B cell (primary cell): ENCODE measurements at places on chromosomes 6 and 20.

DNA sequence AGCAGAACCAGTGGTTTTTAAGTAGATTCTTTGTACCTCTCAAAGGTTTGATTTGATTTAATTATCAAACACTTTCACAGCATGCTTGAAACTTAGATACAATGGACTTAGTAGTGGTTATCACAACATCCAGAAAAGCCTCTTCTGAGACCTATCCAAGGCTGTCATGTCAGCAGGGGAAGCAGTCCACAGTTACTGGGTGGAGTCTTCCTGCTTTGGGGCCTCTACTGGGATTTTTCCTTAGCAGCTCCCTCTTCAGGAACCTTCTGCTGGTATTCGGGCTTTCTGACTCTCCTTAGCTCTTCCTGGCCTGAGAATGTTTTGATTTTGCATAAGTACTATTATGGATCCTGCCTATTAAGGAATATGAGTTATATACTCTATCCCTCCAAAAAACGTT lies 36.0 kb downstream of the ARFGEF2 start:
- no peak for DNase-seq
- no peaks in the 10 kb centered on the region for H3K4me1 ChIP-seq
- no peak overlapping the region for H3K4me3 ChIP-seq
- H3K27ac ChIP-seq: no peak overlapping the region

DNA sequence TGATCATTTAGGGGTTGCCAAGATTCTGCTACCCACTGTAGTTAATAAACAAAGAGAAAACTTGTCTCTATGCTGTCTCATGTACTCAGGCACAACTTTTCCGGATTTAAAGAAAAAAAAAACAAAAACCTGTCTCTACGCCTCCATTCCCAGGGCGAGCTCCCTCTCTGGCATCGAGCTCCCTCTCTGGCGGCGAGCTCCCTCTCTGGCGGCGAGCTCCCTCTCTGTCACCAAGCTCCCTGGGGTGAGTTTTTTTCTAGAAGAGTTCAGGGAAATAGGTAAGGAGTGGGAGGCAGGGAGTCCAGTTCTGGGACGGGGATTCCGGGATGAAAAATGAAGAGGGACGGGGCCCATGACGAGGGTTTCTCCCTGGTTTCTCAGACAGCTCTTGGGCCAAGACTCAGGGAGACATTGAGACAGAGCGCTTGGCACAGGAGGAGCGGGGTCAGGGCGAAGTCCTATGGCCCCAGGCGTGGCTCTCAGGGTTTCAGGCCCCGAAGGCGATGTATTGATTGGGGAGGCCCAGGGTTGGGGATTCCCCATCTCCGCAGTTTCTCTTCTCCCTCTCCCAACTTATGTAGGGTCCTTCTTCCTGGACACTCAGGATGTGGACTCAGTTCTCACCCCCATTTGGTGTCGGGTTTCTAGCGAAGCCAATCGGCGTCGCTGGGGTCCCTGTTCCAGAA lies 16.5 kb upstream of the HLA-A start:
- H3K27me3 ChIP-seq: no peaks in the 10 kb centered on the region
- peak overlapping the region; percentile 93 for H3K27ac ChIP-seq
- H3K36me3 ChIP-seq: no peaks in the 10 kb centered on the region
- peak overlapping the region; percentile 65 for H3K4me3 ChIP-seq
- peaks cover 17% of the 10 kb centered on the region for H3K4me1 ChIP-seq

DNA sequence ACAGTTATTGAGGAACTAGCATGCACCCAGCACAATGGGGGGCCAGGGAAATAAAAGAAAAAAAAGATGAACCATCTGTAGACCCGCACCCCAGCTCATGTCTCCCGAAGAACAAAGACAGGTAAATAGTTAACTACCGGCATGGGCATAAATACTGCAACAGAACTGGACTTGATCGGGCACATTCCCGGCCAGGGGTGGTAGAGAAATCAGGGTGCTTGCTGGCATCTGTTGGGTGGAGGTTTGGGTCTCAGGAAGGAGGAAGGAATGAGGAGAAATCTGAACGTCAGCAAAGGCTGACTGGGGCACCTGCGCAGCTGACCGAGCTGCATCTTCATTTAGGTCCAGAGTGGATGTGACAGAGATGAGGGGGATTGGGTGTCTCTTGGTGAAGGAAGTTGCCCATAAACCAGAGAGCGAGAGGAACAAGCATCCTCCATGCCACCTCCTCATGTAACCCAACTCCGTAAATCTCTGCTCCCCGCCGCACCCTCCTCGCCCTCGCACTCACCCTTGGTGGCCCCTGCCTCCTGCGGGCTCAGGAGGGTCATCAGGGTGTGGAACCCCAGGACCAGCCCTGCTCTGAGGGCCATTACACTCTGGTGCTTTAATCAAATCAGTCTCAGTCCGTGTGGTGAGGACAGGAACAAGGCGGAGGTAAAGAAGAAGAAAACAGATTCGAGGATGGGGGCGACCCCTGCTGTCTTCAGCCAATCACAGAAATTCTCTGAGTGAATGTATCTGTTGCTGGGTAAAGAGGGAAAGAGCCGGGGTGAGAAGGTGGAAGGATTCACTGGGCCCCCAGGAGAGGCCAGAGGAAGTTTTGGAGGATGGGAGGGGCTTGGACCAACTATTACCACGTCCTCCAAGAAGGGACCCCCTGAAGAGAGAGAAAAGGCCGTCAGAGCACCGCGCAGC lies at the start of gene HLA-DOA:
Gene HLA-DOA (minus strand): TSS at position 648 of the 918 bp plus-strand sequence.
- H3K27ac ChIP-seq: peak within 1 kb of the TSS; percentile 90
- peaks cover 39% of the 10 kb centered on the region for H3K36me3 ChIP-seq
- H3K27me3 ChIP-seq: no peaks in the 10 kb centered on the region
- H3K4me1 ChIP-seq: peaks cover 33% of the 10 kb centered on the region

DNA sequence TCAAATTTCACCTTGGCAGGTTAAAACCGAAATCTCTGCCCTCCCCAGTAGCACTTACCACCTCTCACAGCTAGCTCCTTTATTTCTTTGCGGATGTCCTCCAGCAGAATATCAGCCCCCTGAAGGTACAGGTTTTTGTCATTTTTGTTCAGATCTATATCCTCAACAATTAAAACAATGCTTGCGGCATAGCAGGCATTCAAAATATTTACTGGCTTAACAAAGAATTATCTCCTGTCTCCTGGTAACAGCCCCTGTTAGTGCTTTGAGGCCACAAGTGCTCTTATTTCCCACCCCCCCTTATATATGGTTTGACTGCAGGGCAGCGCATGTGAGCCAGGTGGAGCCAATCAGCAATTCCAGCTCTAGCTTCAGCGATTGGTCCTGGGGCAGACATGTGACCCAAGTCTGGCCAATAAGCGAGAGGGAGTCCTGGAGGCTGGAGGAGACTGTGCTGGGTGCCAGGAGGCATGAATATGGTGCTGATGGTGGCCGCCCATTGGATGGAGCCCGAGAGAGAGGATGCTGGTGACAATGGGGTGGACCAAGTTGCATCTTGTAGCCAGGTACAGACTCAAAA lies 21.0 kb downstream of the SULF2 start:
- no peaks in the 10 kb centered on the region for H3K27me3 ChIP-seq
- H3K4me3 ChIP-seq: no peak overlapping the region
- H3K27ac ChIP-seq: no peak overlapping the region
- no peak for DNase-seq
- H3K36me3 ChIP-seq: no peaks in the 10 kb centered on the region

GRCh38 chr6:117456250-117456649 lies 26.2 kb upstream of the DCBLD1 start:
- no peak overlapping the region for H3K4me3 ChIP-seq
- no peaks in the 10 kb centered on the region for H3K36me3 ChIP-seq
- no peak overlapping the region for H3K27ac ChIP-seq
- no peaks in the 10 kb centered on the region for H3K4me1 ChIP-seq
- no peak for DNase-seq

- no peaks in the 10 kb centered on the region for H3K36me3 ChIP-seq
- H3K4me3 ChIP-seq: no peak overlapping the region
- H3K27ac ChIP-seq: no peak overlapping the region
- peaks cover 35% of the 10 kb centered on the region for H3K27me3 ChIP-seq
- H3K4me1 ChIP-seq: peaks cover 28% of the 10 kb centered on the region
Measured at GRCh38 chr6:157227202-157228166, 95.8 kb downstream of the TMEM242 start.

- H3K36me3 ChIP-seq: no peaks in the 10 kb centered on the region
- no peak overlapping the region for H3K4me3 ChIP-seq
- no peaks in the 10 kb centered on the region for H3K27me3 ChIP-seq
- peaks cover 15% of the 10 kb centered on the region for H3K4me1 ChIP-seq
- H3K27ac ChIP-seq: no peak overlapping the region
- no peak for DNase-seq
Measured at GRCh38 chr6:7993952-7994351, 70.2 kb downstream of the BLOC1S5 start.

DNA sequence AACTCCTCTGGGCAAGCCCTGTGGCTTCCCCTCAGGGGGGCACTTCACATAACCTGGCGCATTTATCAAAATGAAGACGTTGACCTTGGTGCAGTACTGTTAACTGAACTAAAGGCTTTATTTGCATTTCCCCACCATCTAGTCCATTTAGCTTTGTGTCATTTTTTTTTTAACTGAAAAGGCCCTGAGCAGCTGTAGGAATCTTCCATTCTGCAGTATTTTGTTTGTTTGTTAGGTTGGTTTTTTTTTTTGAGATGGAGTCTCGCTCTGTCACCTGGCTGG lies 10.7 kb downstream of the TMEM181 start:
- H3K4me3 ChIP-seq: no peak overlapping the region
- peaks cover 13% of the 10 kb centered on the region for H3K4me1 ChIP-seq
- no peak for DNase-seq
- no peak overlapping the region for H3K27ac ChIP-seq
- no peaks in the 10 kb centered on the region for H3K27me3 ChIP-seq

- H3K36me3 ChIP-seq: peaks cover 16% of the 10 kb centered on the region
- H3K4me3 ChIP-seq: peak overlapping the region; percentile 72
- no peak for DNase-seq
Measured at GRCh38 chr6:132812255-132812732, 2.1 kb upstream of the RPS12 start.

- no peak overlapping the region for H3K27ac ChIP-seq
- H3K27me3 ChIP-seq: no peaks in the 10 kb centered on the region
- no peak for DNase-seq
- H3K4me3 ChIP-seq: no peak overlapping the region
- H3K36me3 ChIP-seq: no peaks in the 10 kb centered on the region
- H3K4me1 ChIP-seq: peaks cover 6% of the 10 kb centered on the region
Measured at GRCh38 chr20:3434232-3434631, 26.8 kb upstream of the DNAAF9 start.

DNA sequence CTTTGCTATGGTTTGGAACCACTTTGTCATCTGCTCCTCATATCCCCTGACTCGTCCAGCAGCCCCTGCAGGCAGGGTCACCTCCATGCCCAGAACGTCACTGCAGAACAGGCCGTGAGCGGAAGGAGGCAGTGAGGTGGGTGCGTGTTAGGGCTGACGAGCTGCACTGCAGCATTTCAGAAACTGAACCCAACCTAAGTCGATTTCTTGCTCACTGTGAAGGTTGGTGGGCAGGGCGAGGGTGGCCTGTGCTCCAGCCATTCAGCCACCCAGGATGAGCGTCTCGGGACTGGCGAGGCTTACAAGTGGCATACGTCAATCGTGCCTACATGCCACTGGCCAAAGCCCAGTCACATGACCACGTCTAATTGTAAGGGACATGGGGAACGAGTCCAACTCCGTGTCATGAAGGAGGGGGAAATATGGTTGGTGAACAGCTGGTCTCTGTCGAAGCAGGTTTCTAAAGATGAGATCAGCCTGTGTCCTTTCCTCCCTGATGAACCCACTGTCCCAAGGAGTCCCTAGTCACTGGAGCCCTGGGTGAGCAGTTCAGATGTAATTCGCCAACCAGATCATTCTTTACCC lies 289.1 kb downstream of the TAF4 start:
- no peaks in the 10 kb centered on the region for H3K27me3 ChIP-seq
- H3K4me1 ChIP-seq: no peaks in the 10 kb centered on the region
- no peaks in the 10 kb centered on the region for H3K36me3 ChIP-seq

DNA sequence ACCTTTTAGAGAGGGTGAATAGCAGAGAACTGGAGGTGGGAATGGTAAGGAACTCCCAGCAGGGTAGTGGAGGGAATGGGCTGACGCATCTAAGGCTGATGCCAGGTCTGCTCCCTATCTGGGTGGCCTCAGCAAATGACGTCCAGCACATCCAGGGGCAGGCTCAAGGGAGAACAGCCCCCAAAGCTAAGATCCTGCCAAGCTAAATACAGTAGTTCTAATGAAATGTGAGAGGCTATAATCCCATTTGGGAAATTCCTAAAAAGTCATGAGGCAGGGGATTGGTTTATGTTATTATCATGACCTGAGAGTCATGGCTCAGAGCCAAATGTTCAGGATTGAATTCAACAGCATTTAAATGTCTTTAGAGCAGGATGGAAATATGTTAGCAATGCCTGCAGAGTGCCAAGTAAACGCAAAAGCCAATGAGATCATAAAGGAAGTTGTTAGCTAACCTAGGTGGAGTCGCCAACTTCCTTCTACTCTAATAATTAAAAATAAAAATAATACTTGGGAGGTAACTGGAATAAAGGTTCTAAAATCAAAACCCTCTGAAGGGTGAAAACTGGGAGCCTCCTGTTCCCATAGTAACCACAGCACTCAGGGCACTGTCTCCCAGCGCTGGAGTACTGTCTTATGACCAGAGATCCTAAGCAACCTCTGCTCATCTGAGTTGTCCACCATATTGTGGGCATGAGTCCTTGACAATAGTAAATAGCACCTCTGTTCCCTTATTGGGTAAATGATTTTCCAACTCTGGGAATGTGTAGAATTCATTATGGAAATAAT lies 34.8 kb downstream of the IYD start:
- H3K27me3 ChIP-seq: no peaks in the 10 kb centered on the region
- no peak for DNase-seq
- no peak overlapping the region for H3K4me3 ChIP-seq
- H3K36me3 ChIP-seq: no peaks in the 10 kb centered on the region
- H3K27ac ChIP-seq: no peak overlapping the region
- H3K4me1 ChIP-seq: no peaks in the 10 kb centered on the region

- DNase-seq: peak; percentile 47
- H3K4me1 ChIP-seq: peaks cover 33% of the 10 kb centered on the region
- no peaks in the 10 kb centered on the region for H3K36me3 ChIP-seq
- H3K27me3 ChIP-seq: no peaks in the 10 kb centered on the region
- H3K27ac ChIP-seq: no peak overlapping the region
Measured at GRCh38 chr6:44224029-44224964, 902 bp downstream of the SLC29A1 start.

- no peak overlapping the region for H3K27ac ChIP-seq
- no peaks in the 10 kb centered on the region for H3K27me3 ChIP-seq
- DNase-seq: no peak
- H3K4me1 ChIP-seq: no peaks in the 10 kb centered on the region
- no peaks in the 10 kb centered on the region for H3K36me3 ChIP-seq
Measured at GRCh38 chr6:10947966-10948365, 61.1 kb downstream of the SYCP2L start.
